ENCODE measurements at places on chromosomes 6 and 20.

GRCh38 chr20:46100988-46101387, 11.2 kb upstream of the NCOA5 start:
- no peak for DNase-seq

GRCh38 chr6:36492092-36492491, 49.3 kb downstream of the KCTD20 start:
- no peak for DNase-seq

DNA sequence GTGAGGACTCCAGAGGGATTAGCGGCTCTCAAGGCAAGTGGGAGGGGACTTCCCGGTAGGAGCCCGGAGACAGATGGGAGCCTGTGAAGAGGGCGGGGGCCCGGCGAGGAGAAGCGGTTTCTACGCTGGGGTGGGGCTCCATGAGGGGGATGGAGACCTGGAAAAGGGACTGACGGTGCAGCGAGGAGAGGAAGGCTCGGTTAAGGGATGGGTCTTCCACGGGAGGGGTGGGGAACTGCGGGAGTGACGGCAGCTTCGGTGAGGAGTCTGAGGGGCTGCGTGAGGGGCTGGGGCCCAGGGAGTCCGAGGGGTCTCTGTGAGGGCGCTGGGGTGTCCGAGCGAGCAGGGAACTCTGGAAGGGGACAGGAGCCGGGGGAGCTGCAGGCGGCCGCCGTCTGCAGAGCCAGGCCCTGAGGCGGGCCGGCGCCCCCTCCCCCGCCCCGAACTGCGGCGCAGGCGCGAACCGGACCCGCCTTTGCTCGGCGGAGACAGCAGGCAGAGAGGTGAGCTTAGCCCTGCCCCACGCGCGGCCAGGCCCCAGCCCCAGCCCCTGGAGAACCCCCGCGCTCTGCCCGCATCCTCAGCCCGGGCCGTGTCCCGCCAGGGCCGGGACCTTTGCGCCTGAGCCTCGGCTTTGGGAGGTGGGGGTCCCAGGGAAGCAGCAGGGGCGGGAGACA, at the start of gene NRSN2:
NRSN2 (plus strand) TSS at position 472 of the 677 bp plus-strand sequence. CDS start 2,533 bp downstream, outside the sequence.
- DNase-seq: peak; percentile 18

- peak; percentile 26 for DNase-seq
Observed at GRCh38 chr20:878511-879307, 37.4 kb downstream of the ANGPT4 start.

DNA sequence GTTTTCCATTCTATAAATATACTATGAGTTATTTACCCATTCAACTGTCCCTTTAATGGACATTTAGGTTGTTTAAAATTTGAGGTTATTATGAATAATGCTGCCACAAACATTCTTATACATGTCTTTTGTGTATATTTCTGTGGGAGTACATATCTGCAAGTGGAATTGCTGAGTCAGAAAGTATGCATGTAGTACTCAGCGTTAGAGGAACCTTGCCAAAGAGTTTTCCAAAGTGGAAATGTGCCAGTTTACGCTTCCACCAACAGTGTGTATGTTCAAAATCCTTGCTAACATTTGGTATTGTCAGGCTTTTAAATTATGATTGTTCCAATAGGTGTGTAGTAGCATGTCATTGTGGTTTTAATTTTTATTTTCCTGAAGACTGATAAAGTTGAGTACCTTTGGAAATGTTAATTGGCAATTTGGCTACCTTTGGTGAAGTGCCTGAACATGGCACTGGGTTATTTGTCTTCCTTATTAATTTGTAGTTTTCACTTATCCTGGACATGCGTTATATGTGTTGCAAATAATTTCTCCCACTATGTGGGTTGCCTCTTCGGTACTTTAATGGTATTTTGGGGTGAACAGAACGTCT, 341.2 kb downstream of the CD83 start:
- DNase-seq: no peak

DNA sequence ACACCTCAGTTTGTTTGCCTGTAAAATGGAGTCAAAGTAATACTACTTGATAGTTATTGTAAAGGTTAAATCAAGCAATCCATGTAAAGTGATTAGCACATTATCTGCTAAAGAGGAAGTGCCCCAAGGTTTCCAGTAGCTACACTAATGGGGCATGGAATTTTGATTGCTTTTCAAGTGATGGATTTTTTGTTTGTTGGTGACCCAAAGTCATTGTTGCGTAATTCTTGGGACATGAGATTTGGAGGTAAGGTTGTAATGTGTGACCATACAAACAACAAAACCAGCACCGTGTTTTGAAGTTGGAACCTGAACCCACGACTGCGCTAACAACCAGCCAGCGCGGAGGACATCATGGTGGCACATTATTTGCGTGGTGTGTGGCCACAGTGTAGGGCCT, 17.2 kb downstream of the SYCP2L start:
- no peak for DNase-seq

DNA sequence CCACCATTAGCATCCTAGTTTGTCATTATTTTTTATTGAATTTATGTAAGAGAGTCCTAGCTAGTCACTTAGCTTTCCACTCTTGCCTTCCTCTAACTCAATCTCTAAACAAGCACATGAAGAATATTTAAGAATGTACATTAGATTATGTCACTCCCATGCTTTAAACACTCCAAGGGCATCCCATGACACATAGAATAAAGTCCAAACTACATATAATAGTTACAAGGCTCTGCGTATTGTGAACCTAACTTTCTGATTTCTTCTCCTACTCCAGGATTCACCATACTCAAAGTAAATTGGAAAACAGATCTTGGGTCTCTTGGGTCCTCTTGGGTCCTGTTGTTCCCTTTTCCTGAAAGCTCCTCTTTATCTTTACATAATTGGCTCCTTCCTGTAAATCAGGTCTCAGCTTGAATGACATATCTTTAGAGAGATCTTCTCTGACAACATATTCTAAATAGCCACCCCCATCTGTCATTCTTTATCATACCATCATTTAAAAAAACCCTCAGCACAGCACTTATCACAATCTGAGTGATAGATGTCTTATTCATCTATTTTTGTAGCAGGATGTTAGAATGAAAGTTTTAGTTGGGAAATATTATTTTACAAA, 1042.4 kb upstream of the FLRT3 start:
- DNase-seq: no peak

- DNase-seq: no peak
Observed at GRCh38 chr6:93222071-93222851, 197.1 kb downstream of the EPHA7 start.

DNA sequence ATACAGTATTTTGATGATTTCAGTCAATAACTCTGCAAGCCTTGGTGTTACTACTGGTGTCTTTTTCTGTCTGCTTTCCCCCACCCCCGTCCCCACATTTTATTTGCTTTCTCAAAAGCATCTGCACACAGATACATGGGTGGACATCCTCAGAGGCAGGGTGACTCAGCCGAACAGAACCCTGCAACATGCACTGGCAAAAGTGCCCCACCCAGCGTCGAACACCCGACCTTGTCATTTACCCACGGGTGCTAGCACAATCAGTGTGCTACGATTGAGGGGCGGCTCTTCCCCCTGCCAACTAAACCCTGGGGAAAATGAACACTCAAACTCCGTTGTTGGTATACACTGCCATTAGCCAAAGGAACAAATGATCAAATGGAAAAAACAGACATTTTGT, 115.9 kb upstream of the NAA20 start:
- DNase-seq: peak; percentile 77

- DNase-seq: no peak
Observed at GRCh38 chr6:86780923-86781322, 156.4 kb upstream of the HTR1E start.

- DNase-seq: peak; percentile 63
Observed at GRCh38 chr20:49037962-49038387, 8.1 kb upstream of the CSE1L start.

GRCh38 chr6:159701413-159701999, 8.5 kb upstream of the SOD2 start:
- DNase-seq: peak; percentile 100

- DNase-seq: peak; percentile 51
Observed at GRCh38 chr6:110491644-110492317, 15.4 kb upstream of the SLC22A16 start.

DNA sequence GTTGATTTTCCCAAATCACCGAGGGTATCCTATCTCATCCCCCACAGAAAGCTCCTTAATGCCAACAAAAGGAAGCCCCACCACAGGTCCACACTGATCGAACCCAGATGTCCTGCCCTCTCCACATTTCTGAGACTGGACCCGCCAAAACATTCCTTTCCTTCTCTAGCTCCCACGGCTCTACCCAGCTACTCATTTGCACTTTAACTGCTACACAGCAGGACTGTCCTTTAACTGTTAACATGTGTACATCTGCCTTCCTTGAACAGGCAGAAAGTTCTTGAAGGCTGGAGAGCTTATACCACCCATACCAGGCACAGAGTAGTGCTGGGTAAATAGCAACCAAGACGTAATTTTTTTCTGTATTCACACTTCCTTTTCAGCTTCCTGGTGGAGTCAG, 68.6 kb downstream of the TRMT6 start:
- no peak for DNase-seq

- DNase-seq: no peak
Observed at GRCh38 chr6:94389218-94389617, 969.9 kb upstream of the EPHA7 start.

DNA sequence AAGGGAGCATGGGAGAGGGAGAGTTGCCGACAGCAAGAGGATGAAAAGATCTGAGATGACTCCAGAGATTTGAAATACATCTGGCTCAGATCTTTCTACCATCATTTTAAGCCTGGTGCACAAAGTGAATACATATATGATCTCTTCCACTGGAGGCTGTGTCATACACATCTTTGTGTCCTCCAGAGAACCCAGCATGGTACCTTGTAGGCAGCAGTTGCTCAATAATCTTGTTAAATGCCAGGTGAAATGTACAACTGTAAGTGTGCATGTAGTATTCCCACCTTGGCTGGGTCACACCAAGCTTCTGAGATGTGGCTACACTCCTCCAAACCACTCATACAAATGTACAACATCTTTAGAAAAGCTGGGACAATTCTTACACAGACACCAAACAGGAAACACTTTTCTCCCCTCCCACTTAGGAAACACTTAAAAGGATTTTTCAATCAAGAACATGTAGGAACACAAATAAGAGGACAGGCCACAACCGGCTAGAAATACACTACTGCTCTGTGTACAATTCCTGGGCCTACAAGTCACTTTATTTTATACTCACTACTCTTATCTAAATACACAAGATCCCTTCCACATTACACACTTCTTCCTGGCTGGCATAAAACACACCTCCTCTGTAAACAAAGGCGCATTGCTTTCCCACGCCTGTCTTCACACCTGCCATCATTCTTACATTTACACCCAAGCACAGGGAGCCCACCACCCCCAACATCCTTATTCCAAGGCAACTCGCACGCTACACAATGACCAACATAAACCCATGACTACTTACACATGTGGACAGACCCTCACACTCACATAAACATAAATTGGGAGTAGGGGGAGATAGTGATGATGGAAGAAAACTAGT, 3.8 kb upstream of the IER3 start:
- no peak for DNase-seq

GRCh38 chr6:127897484-127897883, 3.4 kb downstream of the THEMIS start:
- DNase-seq: no peak

- DNase-seq: no peak
Observed at GRCh38 chr20:63499338-63499969, 571 bp upstream of the EEF1A2 start.

DNA sequence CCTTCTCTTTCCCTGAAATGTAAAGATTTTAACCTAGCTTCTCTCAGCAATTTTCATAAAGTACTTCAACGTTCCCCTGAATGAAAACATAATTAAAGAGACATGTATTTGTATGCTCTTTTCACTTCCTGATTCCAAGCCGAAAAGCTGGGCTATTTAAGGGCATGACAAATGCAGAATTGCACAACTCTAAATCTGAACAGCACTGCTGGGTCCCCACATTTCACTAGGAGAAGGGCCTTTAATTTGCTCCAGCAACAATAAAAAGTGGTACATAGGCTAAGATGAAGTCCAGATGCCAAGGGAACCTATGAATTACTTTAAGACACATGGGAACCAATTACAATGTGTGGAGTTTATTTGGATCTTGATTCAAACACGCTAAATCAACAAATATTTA, 42.0 kb downstream of the IRAK1BP1 start:
- peak; percentile 86 for DNase-seq

DNA sequence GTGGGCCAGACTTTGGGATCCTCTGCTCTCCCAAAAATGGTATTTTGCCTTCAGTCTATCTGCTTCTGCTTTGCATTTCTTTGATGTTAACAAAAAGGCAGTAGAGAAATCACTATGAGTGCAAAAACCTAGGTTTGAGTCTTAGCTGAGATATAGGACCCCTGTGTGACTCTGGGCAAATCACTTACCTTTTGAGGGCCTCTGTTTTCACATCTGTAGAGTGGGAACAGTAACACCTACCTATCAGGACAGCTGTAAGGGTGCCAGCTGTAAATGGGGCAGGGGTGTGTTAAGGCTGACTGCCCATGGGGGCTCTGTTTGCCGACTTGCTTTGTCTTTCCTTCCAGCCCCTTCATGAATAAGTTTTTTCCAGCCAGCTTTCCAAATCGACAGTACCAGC, 30.4 kb downstream of the HM13 start:
- peak; percentile 0 for DNase-seq
